ENCODE measurements at places on chromosomes 6 and 20.

- DNase-seq = no peak
Observed at GRCh38 chr6:45619211-45619760, 241.6 kb upstream of the SUPT3H start.

GRCh38 chr6:6893701-6894100, 214.1 kb upstream of the RREB1 start:
- no peak for DNase-seq

GRCh38 chr6:5989141-5989723, 17.5 kb downstream of the NRN1 start:
- DNase-seq = no peak

- no peak for DNase-seq
Observed at GRCh38 chr6:63492476-63492875, 79.8 kb upstream of the LOC128125822 start.
